NCI-H2107 (cell line): ENCODE measurements at places on chromosomes 7 and 10.
A peak's percentile ranks its signal among the peaks of the same experiment; 100 is the strongest.

- DNase-seq, result no peak
Observed at GRCh38 chr10:118764195-118764594, 9.4 kb upstream of the CACUL1 start.

- no peak for DNase-seq
Observed at GRCh38 chr7:124655990-124656389, 109.6 kb downstream of the GPR37 start.

DNA sequence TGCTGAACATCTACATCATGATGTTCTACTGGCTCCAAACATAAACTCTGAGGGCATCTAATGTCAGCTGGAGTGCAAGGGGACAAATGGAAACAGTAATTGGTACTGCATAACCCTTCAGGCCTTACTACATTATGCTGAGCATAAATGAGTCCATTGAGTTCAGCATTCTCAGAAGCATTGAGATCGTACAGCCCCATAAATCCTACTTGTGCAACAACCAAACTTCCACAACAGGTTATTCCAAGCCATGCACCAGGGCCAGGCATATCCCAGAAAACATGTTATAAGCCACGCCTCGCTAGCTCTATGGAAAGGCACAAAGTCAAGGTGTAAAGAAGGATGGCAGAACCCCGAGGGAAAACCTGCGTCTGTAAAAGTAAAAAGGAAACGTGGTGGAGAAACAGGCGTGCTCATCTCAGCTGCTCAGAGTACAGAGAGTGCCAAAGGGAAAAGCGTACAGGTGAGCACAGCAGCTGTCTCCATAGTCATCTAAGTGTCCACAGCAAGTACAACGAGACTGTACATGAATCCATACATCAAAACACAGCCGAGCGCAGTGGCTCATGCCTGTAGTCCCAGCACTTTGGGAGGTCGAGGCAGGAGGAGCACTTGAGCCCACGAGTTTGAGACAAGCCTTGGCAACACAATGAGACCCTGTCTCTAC lies 124.6 kb downstream of the PARD3 start:
- no peak for DNase-seq

DNA sequence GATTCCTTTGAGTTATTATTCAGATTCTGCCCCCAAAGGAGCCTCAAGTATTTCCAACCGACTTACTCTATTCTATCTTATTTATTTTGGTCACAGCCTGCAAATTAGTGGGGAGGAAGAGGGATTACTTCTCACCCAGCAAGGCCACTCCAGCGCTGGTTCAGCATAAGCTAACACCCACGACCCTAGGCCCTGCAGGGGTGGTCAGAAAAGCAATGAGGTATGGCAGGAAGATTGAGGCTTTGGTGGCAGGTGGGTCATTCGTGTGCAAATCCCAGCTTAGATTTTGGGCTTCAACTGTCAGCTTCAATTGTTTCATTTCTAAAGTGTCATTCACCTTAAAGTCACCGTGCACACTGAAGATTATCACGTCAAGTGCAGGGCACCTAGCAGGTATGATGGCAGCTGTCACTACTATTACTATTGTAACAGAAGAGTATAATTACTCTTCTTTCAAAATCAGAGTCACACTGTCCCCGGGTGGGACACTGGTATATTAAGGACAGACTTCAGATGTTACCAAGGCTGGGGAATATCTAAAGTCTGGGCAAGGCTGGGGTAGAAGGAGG lies 48.8 kb upstream of the OPTN start:
- DNase-seq, result no peak

DNA sequence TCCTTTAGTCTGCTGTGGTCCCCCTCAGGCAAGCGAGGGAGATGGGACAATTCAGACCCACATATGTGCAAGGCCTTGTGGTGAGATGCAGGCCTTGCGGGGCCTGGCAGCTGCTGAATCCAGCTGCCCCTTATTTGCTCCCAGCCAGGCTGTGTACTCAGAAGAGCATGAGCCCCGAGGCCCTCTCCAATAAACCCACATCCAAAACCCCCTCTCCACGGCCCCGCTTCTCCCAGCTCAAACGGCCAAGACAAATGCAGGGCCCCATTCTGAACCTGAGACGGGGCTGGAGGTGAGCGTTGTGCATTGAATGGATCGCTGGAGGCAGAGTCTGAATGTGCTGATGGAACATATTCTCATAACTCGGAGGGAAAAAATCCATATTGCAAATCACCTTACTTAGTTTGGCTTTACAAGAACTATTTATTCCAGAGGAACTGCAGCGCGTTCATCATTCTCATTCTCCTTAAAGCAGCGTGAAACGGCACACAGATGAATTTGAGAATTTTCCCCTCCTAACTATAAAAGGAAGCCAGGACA lies 169.2 kb upstream of the LYZL2 start:
- no peak for DNase-seq

DNA sequence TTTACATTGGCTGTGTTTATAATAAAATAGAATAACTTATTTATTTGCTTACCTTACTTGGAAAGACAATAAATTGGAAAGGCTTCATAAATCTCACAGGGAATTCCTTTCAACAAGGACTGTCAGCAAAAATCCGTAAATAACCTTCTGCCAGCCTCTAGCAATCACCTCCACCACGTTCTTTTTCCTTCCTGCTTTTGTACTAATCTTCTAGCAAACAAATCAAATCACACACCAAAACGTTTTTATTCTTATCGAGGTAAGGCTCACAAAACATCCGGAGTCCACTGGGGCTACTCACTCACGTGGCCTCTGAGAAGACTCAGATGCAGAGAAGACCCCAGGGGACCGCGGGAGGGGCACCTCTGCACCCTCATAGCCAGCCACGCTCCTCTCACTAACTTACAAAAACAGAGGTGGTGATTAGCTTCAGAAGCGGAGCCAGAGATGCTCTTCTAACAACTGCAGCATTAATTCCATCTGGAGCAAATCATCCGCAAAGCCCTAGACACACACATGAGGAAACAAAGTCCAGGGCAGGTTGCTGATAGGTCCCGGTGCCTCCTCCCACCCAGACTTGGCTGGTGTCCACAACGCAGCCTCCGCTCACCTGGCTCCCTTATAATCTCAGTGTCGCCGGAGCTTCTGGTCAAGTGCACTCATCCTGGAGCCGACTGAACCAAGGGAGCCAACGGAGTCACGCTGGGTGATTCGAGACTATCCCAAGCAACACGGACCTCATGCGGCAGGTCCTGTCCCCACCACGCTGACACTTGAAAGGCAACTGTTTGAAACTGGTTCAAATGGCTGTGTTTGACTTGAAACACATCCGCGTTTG lies 22.5 kb downstream of the CTBP2 start:
- DNase-seq, result peak; percentile 34

GRCh38 chr7:133234961-133235875 lies 17.7 kb upstream of the EXOC4 start:
- no peak for DNase-seq
